NCI-H2029 treated with DMSO at 0.1 percent for 48 hours (cell line): ENCODE measurements at places on chromosomes 7 and 10.

DNA sequence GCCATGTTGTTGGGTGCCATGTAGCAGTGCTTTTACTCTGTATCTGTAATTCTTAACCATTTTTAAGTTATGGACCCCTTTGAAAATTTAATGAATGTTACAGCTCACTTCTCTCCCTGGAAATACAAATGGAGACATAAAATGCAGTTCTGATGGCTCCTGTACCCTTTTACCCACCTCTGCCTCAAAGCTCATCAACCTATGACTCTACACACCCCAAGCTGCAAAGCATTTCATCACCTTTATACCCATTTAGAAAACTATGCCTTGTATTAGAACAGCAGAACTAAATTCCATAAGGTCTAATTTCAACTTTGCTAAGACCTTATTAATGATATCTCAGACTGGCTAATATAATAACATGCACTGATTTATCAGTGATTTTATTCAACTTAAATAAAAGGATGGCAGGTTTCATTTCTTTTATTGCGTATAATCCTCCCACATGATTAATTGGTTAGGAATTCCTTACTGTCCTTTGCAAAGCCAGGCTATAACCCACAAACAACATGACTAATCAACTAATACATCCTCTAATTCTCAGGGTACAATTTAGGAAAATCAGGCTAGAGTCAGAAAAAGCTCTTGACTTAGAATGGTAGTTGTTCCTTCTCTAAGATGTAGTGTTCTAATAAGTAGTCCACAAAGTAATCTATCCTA, 68.1 kb downstream of the CPEB3 start:
- DNase-seq, result no peak

DNA sequence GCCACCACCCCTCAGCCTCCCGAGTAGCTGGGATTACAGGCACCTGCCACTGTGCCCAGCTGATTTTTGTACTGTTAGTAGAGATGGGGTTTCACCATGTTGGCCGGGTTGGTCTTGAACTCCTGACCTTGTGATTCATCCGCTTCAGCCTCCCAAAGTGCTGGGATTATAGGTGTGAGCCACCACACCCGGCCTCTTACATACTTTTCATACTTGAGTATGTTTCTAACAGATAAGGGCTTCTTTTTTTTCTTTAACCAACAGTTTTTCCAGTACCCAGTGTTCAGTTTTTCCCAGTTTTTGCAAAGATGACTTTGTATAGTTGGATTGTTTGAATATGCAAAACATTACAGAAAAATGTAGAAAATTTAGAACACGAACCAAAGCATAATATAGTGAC, 7.7 kb downstream of the EIF4H start:
- no peak for DNase-seq

GRCh38 chr10:31158011-31158658, 126.5 kb upstream of the ZNF438 start:
- peak; percentile 22 for DNase-seq

GRCh38 chr10:36256948-36257356, 614.9 kb upstream of the FZD8 start:
- no peak for DNase-seq

- DNase-seq, result no peak
Observed at GRCh38 chr7:34761627-34762026, 103.6 kb downstream of the NPSR1 start.

- DNase-seq, result no peak
Observed at GRCh38 chr10:4250587-4250887, 465.5 kb upstream of the KLF6 start.

DNA sequence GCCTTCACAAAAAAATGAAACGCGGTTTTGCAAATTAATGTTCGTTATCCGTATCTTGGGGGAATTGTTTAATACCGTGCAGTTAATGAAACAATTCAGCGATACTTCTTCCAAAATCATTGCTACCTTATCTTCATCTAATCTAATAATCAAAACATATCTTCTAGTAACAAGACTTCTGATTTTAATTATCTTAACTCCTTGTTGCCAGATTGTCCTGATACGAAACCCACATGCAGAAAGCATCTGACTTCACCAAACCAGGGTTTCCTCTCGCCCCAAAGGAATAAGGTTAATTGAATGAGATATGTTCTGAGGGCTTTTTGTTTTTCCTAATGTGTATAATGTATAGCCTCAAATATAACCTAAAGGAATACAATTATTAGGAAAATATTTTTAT, 105.2 kb upstream of the SH2B2 start:
- no peak for DNase-seq
